ENCODE measurements at places on chromosomes 13 and 19.

DNA sequence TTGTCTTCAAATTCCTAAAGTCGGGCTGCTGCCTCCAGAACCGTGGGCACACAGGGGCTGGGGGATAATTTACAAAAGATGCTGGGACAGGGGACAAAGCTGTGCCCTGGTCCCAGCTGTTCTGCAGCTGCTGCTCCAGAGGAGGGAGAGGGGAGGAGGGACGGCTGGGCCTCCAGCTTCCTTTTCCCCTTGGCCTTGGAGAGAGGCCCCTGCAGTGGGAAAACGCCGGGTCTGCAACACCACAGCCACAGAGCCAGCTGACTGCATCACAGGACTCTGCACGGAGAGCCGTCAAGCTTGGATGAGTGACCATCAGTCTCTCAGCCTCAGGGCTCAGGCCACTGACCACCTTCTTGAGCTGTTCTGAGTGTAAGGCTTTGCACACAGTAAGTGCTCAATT is 6.1 kb downstream of the DOCK6 start:
- no peak for DNase-seq

GRCh38 chr13:110261166-110262081 is 45.5 kb downstream of the COL4A1 start:
- DNase-seq, result no peak

DNA sequence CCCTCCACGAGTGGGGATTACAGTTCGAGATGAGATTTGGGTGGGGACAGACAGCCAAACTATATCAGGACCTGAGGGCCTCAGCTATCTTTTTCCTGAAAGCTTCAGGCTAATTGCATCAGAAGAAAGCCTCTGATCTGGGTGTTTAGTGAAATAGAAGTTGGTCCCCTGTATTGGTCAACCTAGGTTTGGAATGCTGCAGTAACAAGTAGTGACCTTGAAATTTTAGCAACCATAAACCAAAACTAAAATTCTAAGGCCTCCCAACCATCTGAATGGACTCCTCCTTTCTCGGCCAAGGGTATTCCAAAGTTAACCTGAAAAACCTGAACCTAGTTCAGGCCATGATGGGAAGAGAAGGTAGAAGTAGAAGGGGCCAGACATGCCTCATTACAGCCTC is 34.9 kb upstream of the OR10H1 start:
- DNase-seq, result no peak

- DNase-seq, result no peak
Measured at GRCh38 chr13:59568306-59568705, 595.4 kb downstream of the DIAPH3 start.

GRCh38 chr13:59476366-59476765 is 687.4 kb downstream of the DIAPH3 start:
- no peak for DNase-seq

- no peak for DNase-seq
Measured at GRCh38 chr19:40742477-40742876, 7.8 kb downstream of the ACTMAP start.

DNA sequence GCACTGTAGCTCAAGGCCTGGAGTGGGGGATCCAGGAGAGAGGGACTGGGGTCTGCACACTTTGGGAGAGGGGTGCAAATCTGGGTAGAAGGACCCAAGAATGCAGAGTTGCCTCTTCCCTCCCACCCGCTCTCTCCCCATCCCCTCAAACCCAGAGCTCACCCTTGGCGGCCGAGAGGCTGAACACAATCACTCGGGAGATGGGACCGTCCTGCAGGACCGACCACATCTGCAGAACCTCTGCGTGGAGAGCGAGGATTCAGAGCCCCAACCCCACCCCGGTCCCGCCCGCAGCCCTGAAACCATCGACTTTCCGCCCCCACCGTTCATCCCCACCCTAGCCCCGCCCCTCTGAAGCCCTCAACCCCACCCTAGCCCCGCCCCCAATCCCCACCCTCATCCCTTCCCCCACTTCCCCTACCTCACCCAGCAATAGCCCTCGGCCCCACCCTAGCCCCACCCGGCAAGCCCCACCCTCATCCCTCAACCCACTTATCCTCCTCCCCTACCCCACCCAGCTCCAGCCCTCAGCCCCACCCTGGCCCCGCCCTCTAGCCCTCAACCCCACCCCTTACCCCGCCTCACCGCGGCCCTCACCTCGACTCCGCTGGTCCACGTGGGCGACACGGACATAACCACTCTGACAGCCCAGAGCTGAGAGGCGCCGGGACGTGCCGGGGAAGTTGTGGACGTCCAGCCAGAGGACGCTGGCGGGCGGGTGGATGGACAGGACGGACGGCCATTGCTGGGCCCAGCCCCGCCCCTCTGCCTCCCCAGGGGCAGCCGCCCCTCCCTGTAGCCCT is 4.1 kb downstream of the KPTN start:
- no peak for DNase-seq

DNA sequence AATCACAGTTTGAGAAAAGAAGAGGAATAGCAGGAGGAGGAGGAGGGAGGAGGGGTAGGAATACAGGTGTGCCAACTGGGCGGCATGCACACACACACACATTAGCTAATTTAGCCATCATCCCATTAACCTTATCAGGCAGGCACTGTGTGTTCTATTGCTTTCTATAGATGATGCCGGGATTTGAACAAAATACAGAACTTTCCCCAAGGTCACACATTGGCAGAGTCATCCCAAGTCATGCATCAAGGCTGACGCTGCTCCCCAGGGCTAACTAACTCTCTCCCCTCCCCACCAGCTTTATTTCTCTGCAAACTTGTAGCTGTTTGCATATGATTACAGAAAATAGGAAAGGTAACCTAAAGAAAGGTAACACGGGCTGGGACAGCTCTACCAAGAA is 83.0 kb downstream of the NUFIP1 start:
- no peak for DNase-seq

Data from stimulated activated CD4-positive, alpha-beta T cell treated with anti-CD3 and anti-CD28 coated beads, Interleukin-12 subunit alpha, Interleukin-12 subunit beta, amount 100 ng/mL, for 24 hours (primary cell).